ENCODE measurements at places on chromosomes 3 and 15. TPM values are rescaled to one million over a fixed set of nuclear protein-coding genes. Genes with fewer than 3 reads are reported as not detected.

- peak; percentile 76 for DNase-seq
These were observed 15.3 kb downstream of the RAB43 start for GRCh38 chr3:129106320-129106719.

DNA sequence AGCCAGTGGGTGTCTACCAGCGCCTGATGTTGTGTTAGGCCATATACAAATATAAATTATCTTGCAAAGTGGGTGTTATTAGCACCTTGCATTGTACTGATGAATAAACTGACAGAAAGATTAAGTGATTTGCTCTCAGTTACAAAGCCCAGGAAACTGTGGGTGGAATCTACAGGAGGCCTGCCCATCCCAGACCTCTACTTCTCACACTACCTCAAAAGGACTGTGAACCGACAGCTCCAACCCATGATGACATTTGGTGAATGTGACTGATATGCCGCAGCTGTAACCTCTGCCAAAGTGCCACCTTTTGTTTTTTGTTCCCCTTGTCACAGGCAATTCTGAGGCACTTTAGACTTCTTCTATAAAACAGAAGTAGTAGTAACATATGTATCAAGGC is 43.7 kb upstream of the KCNMB2 start:
- DNase-seq, result no peak

DNA sequence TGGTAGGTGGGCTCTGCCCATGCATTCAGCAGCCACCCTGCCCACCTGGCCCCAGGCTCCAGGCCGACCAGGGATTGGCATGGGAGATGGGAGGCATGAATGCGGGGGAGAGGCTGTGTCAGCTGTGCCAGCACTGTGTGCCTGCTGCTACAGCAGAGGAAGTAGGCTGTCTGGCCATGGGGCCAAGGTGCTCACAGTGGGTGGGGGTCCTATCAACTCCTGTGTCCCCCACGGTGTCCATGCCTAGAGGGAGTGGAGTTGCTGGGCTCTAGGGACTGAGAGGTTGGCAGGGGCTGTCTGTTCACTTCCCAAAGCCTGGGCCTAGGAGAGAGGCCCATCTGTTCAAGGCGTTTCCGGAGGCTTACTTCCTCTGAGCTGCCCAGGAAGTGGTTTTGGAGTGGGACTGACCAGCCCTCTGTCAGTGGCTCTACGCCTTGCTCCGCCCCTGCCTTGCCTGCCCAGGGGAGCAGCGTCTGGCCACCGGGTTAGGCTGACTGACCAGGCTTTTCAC is 5.8 kb downstream of the PRKCD start:
- peak; percentile 91 for DNase-seq

GRCh38 chr3:31729573-31729972 is 196.8 kb downstream of the STT3B start:
- no peak for DNase-seq

DNA sequence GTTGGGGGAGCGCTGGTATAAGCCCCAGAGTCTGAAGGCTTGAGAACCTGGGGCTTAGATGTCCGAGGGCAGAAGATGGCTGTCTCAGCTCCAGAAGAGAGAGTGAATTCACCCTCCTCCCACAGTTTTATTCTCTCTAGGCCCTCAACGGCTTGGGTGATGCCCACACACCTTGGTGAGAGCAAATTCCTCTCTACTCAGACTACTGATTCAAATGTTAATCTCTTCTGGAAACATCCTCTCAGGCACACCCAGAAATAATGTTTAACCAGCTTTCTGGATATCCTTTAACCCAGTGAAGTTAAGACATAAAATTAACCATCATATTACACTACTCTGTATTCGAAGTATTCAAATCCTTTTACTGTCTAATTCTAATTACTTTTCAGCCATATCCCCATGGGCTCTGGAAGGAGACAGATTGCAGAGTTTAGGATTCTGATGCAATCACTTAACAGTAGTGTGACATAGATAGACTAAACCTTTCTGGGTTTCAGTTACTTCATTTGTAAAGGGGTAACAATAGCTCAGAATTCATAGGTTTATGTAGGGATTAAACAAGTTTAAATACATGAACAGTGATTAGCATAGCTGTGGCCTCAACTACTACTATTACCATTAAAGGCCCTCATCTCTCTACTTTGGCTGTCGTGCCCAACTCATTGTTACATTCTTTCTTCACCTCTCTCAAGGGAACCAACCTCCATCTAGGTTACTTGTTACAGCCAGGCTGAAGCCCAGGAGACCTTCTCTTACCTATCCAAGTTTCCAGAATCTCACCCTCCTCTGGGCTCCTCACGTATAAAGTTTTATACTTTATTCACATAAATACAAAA is 25.7 kb upstream of the ANO10 start:
- DNase-seq, result no peak

The SRGAP3 gene
- total RNA-seq, result 2.7 TPM
